H1 (cell line): ENCODE measurements at places on chromosomes 16 and 17. TPM values are rescaled to one million over a fixed set of nuclear protein-coding genes. Genes with fewer than 3 reads are reported as not detected.
A peak's percentile ranks its signal among the peaks of the same experiment; 100 is the strongest.

GRCh38 chr17:56903560-56903959 is 10.3 kb downstream of the TRIM25 start:
- no peak for DNase-seq
- H3K4me3 ChIP-seq: no peak overlapping the region
- no peaks in the 10 kb centered on the region for H3K27me3 ChIP-seq

DNA sequence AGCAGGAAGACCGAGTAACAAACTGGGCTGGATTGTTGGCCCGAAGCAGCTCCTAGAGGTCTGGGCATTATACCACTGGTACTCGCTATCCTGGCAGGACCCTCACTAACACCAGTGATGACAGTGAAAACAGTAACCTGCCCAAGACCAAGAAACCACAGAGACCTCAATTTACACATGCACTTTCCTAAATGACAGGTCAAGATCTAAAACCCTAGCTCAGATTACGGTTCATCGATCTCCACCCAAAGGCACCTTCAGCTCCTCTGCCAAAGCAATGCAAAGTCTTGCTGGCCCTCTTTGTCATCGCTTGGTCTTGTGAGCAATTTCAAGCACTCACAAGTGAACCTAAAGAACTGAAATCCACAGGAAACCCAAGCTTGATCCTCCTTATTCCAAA is 1.5 kb downstream of the PIP4K2B start:
- H3K4me3 ChIP-seq: peak overlapping the region; percentile 3; the same call in 1 of the 2 replicates
- H3K27me3 ChIP-seq: no peaks in the 10 kb centered on the region
- peaks cover 3% of the 10 kb centered on the region; the same call in 1 of the 2 replicates for H3K36me3 ChIP-seq
- no peak for DNase-seq

DNA sequence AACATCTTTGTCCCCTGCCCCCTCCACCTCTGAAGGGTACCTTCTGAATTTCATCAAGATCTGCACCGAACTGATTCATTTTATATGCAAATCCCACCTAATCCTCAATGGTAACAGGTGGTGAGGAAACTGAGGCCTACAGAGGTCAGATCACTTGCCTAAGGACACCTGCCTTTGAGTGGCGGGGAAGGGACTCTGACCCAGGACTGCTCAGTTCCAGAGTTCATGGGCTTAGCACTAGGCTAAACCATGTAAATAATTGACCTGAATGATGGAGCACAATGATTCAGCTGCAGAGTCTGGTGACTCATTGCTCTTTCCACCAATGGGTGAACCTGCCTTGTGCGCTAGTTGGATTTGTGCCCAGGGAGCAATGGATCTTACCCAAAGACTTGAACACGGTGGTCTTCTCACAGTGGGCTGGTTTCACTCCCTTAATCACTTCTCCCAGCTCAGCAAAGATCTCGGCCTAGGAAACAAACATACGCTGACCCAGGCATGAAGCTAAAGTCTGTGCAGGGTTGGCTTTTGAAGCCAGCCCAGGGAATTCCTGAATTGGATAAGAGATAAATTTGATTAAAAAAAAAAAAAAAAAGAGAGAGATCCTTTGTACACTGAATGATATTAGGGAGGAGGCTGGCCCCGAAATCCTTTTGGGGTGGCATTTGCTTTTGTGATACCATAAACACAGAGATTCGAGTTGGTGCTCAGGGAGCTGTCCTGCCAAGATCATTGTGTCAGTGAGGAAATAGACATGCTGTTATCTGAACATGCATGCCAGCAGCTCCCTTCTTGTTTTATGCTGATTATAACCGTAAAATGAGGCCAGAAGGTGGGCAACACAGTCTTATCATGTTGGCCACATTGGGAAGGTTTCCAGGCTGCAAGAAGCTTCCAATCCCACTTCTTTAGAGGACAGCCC is 17.0 kb downstream of the CRYM start:
- no peak for DNase-seq
- H3K4me1 ChIP-seq: no peaks in the 10 kb centered on the region
- no peak overlapping the region for H3K27ac ChIP-seq
- no peaks in the 10 kb centered on the region for H3K36me3 ChIP-seq

Gene HAS3
- 64.4 and 69.6 TPM in 2 replicates for total RNA-seq

Gene NME4
- total RNA-seq: 408 and 418 TPM in 2 replicates
